ENCODE measurements at places on chromosomes 1 and 21.

GRCh38 chr1:218346391-218347204 is 1.5 kb downstream of the TGFB2 start:
- DNase-seq = no peak

- DNase-seq = no peak
Observed at GRCh38 chr1:89687254-89687653, 54.3 kb downstream of the LRRC8C start.

DNA sequence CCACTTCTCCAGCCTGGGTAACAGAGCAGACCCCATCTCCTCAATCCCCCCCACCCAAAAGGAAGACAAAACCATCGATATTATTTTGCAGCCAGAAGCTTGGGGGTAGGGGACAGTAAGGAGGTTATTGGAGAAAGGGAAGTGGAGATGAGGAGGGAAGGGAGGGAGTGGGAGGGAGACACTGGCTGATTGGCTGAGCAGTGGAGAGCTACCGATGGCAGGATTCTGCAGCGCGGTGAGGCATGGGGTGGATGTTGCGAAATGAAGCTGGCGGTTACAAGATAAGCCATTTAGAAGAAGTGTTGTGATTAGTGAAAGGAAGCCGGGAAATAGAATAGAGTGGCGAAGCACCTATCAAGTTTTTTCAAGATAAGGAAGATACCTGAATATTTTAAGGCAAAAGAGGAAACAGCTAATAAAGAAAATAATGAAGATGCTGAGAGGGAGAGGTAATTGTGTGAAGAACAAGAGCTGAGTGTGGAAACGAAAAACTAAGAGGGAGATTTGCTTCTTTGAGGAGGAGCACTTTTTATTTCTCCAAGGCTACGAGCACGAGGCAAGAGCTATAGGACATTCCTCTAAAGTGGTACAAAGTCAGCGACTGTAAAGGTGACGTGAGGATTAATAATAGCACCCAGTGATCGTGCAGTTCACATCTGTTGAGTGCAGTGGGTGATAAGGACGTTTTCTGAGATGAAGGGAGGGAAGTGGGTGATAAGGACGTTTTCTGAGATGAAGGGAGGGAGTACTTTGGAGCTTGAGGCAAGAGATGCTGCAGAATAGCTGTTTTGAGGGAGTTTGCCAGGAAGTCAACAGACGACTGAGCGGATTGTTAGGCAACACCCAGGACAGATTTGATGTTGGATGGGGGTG is 103.2 kb upstream of the KIF26B start:
- DNase-seq = no peak

DNA sequence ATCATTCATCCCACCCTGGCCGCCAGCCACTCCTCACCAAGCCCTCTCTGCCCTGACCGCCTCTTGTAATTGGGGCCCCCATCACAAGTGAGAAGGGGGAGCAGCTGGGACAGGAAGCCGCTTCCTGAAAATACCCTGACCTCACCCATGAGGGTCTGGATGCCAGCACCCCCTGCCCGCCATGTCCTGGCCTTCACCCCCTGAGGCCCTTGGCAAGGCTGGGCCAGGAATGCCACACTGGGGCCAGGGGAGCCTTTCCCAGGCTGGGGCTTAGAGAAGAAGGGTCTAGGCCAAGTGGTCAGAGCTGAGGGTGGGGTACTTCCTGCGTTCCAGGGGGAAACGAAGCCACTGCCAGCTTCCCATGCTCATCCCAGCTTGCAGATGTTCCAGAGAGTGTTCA is 60.5 kb downstream of the TAS1R2 start:
- DNase-seq = no peak

DNA sequence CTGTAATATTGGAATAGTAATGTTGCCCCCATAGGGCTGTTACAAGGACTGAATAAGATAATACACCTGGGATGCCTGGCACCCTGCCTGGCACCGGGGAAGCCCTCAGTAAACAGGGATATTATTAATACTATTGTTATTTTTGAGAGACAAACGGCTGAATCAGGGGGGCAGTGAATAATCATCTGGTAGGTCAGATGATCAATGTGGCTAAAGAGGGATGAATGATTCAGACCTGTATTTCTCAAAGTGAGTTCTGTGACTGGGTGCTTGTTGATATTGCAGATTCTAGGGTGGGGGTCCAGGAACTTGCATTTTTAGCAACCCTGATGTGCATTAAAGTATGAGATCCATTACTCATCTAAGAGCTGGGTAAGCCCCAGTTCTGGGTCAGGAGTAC is 46.2 kb upstream of the BCL10 start:
- no peak for DNase-seq

- DNase-seq = no peak
Observed at GRCh38 chr1:245205396-245205795, 50.6 kb downstream of the KIF26B start.

- DNase-seq = no peak
Observed at GRCh38 chr1:38201431-38201830, 154.8 kb upstream of the POU3F1 start.

DNA sequence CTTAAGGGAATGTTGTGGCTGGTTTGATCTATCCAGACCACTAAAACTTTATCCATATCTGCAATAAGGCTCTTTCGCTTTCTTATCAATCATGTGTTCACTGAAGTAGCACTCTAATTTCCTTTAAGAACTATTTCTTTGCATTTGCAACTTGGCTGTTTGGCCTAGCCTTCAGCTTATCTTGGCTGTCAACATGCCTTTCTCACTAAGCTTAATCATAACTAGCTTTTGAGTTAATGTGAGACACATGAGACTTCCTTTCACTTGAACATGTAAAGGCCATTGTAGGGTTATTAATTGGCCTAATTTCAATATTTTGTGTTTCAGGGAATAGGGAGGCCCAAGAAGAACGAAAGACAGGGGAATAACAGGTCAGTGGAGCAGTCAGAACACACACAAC is 124.7 kb downstream of the TNFSF18 start:
- DNase-seq = no peak

DNA sequence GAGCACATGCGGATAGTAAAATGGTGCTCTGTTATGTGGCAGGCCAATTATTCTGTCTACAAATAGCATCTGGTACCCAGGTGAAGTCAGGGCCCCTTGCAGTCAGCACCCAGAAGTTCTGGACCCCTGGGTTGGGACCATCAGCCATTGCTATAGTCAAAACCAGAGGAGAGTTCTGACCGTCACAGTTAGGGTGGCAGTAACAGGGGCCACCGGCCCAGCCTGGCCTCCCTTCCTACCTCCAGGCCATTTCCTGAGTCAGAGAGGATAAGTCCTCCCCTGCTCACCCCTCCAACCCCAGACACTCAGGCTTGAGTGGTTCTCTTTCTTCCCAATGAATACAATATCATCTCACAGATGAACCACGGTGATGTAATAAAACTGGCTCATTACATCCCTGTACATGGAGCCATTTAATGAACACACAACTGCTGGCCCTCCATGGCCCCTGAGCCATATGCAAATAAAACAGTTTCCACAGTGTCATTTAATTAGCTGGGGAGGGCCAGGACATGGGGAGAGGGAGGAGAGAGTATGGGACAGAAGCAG is 673.6 kb downstream of the MATN1 start:
- no peak for DNase-seq

DNA sequence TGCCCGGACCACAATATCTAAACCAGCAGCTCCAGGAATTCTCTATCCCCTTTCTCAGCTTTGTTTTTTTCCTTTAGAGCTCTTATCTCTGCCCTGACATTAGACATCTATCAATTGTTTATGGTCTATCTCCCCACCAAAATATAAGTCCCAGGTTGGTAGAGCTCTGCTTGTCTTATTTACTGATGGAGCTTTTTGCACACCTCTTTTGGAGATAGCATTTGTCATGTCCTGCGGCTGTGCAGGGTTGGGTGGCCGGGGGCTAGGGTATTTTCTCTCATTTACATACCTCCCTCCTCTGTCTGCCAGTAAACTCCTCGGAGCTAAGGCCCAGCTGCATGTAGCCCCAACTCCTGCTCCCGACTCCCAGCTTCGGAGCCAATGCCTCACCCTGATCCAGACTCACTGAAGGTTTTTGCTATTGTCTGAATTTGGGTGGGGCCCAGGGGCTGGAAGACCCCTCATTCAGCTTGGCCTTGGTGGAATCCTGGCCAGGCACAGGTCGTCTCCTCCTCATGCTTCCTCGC is 11.1 kb upstream of the PDE9A start:
- DNase-seq = no peak

DNA sequence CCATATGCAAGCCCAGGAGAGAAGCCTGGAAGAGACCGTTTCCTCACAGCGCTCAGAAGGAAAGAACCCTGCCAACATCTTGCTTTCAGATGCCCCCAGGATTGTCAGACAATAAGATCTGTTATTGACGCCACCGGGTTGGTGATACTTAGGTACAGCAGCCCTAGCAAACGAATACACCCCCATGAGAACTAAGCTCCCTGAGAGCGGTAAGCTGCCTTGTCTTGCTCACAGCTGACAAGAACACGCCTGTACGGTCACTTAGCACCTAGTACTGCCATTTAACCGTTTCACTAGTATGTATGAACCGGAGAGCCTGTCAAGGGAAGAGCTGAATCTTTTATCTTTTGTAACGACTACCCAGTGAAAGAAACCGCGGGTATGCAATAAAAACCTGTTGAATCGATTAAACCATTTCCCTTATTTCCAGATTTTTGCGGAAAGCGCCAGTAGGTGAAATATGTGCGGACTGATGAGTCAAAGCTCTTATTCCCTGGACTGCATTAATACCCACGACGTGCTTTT is 619 bp upstream of the ZBTB8B start:
- DNase-seq = no peak

- no peak for DNase-seq
Observed at GRCh38 chr1:198986036-198986435, 347.2 kb downstream of the PTPRC start.

DNA sequence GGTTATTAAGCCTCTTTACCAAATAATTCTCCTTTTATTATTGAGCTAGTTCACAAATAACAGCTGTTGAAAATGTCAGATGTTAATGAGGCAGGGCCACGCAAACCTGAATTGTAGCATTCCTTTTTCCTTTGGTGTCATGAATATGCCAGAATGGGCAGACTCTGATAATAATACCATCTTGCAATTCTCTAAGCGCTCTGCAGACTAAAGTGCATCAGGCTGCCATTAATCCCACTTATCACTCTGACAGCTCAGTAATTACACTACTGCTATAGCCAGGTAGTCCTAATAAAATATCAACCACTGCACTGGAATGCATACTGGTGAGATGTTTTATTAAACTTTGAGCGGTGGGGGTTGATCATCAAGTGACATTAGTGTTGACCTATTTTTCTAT is 177.7 kb downstream of the DPYD start:
- DNase-seq = no peak

- DNase-seq = no peak
Observed at GRCh38 chr1:32056598-32056997, 16.1 kb upstream of the TMEM39B start.

DNA sequence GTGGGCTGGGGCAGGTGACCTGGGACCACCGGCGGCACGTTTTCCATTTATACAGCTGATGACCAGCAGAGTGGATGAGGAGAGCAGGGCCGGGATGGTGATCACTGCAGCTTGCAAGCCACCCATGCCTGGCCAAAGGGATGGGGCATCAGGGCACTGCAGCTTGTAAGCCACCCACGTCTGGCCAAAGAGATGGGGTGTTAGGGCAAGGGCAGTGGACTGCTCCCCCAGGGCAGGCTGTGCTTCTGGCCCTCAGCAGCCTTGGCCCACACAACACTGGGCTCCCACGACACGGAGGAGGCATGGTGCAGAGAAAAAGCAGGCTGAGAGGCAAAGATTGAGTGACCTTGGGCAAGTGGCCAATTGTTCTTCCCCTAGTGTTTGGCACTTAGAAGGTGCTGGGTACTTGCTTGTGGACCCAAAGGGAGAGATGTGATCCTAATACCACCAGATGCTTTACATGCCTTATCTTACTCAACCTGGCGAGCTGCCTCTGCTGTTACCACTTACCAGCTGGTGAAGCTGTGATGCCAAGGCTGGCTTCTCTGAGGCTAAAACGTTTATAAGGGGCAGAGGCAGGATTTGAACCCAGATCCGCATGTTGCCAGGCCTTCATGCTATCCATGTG is 48.3 kb downstream of the TRIM62 start:
- no peak for DNase-seq

DNA sequence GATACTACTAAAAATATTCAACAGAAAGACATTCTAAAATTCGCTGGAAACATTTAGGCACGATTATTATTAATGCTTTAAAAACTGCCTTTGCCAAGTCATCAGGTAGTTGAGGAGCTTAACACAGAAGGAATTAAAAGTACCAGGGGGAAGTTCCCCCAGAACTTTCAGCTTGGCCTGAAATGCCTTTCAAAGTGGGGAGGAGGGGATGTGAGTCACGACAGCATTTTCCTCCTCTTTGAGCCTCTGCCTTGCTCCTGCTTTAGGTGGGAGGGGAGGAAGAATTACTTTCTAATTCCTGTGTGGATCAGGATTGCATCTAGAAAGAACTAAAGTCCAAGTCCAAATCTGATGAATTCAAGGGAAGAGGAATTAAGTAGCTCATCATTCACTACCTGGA is 183.7 kb downstream of the CLIC6 start:
- no peak for DNase-seq

DNA sequence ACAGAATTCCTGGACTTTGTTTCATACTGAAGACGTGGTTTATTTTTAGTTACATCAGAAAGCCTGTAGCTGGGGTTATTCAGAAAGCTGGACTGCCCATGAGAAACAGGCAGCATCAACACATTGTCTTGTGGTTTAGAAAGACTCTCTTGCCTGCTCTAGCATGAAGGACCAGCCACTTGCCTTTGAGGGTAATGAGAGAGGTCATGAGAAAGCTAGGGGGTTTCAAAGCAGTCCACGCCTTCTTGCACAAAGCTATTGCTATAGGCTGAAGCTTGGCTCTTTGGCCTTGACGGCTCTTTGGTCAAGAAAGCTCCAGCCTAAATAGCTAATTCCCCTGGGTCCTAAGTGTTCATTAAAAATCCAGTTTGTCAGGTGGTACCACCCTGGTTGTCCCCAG is 208.1 kb downstream of the PRDM2 start:
- no peak for DNase-seq

- DNase-seq = no peak
Observed at GRCh38 chr21:45255381-45256020, 32.2 kb downstream of the POFUT2 start.

- DNase-seq = no peak
Observed at GRCh38 chr1:76843821-76844464, 23.3 kb upstream of the ST6GALNAC5 start.

- DNase-seq = no peak
Observed at GRCh38 chr1:39105841-39106765, 80.0 kb downstream of the NDUFS5 start.

DNA sequence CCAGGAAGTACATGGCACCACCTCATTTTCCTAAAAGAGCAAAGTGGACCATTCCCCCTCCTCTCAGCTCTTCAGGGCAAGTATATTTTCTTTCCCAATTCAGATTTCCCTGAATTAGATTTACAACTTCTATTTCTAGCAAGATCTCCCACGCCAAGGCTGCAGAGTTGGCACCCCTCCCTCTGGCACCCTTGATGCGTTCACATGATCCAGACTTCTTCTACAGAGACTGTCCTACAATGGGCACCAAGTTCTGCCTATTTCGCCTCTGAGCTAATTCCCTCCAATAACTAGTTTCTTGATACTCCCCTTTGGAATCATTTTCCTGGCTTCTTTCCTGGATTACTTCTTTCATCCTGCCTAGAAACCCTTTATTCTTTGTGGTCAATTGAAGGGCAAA is 122.0 kb downstream of the CDC7 start:
- no peak for DNase-seq

Measured in amniotic stem cell (primary cell).